Inflammatory macrophage treated with lipopolysaccharide for 1 hour (primary cell): ENCODE measurements at places on chromosomes 11 and 22.

- peak; percentile 21 for DNase-seq
Observed at GRCh38 chr11:76139314-76139713, 67.0 kb downstream of the WNT11 start.

GRCh38 chr22:24894998-24895397, 51.5 kb downstream of the LHFPL7 start:
- DNase-seq, result no peak

- DNase-seq, result peak; percentile 76
Observed at GRCh38 chr22:39283322-39284141, 35.9 kb downstream of the RPL3 start.

GRCh38 chr11:67665541-67666302, 8.7 kb downstream of the ALDH3B2 start:
- no peak for DNase-seq

- no peak for DNase-seq
Observed at GRCh38 chr22:47718337-47718736, 955.9 kb downstream of the TBC1D22A start.

DNA sequence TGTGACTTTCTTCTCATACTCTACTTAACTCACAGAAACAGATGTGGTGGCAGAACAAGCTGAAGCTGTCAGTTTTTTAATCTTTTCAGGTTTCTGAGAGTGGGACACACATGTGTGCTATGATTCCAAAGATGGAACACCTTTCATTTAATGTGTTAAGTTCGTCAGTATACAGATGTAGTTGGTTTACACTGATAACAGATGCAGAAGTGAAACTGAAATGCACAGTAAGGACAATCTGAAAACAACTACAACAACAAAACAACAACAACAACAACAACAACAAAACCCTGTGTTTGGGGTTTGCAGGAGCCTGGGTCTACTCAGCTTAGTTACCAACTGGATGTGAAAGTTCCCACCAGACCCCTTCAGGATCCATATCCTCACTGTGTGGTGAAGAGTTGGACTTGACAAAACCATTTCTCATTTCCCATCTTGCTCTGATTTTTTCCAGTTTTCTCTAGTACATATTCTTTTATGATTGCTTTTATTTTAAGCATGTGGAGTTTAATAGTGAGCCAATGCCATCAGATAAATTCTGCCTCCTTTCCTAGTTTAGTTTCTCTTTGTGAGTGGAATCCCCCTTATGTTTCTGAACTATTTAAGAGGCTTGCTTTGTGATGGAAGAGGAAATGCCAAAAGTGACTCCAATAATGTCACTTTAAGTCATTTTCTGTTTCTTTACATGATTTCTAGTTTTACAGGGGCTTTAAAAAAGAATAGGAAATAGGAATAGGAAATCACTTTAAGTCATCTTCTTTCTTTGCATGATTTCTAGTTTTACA, 47.8 kb downstream of the ARHGAP42 start:
- no peak for DNase-seq

DNA sequence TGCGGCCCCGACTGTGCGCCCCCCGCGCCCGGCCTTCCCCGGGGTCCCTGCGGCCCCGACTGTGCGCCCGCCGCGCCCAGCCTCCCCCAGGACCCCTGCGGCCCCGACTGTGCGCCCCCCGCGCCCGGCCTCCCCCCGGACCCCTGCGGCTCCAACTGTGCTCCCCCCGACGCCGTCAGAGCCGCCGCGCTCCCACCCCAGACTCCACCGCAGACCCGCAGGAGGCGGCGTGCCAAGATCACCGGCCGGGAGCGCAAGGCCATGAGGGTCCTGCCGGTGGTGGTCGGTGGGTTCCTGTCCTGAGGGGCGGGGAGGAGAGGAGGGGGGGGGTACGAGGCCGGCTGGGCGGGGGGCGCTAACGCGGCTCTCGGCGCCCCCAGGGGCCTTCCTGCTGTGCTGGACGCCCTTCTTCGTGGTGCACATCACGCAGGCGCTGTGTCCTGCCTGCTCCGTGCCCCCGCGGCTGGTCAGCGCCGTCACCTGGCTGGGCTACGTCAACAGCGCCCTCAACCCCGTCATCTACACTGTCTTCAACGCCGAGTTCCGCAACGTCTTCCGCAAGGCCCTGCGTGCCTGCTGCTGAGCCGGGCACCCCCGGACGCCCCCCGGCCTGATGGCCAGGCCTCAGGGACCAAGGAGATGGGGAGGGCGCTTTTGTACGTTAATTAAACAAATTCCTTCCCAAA, 3.1 kb downstream of the DRD4 start:
- DNase-seq, result no peak

- no peak for DNase-seq
Observed at GRCh38 chr11:769887-770641, 7.2 kb downstream of the GATD1 start.

DNA sequence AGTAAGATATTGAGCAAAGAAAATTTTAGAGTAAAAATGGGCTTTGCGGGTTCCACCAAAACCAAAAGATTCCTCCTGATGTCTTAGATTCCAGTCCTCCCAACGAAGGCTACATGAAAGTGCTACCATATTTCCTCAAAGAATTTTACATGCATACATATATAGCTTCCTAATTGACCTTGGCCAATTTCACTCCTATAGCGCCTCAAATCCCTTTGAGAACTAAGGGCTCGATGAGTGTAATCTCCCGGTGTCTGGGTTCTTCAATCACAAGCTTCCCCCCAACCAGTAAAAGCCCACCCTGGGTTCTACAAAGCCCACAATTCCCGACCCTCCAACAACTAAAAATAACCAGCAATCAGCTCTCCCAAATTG, 1.2 kb downstream of the SIK3 start:
- DNase-seq, result peak; percentile 12

- peak; percentile 44 for DNase-seq
Observed at GRCh38 chr11:45803971-45804760, 783 bp upstream of the SLC35C1 start.

GRCh38 chr11:77506857-77507256, 33.0 kb upstream of the PAK1 start:
- no peak for DNase-seq

GRCh38 chr11:66868726-66869566, 12.1 kb downstream of the LRFN4 start:
- peak; percentile 51 for DNase-seq

DNA sequence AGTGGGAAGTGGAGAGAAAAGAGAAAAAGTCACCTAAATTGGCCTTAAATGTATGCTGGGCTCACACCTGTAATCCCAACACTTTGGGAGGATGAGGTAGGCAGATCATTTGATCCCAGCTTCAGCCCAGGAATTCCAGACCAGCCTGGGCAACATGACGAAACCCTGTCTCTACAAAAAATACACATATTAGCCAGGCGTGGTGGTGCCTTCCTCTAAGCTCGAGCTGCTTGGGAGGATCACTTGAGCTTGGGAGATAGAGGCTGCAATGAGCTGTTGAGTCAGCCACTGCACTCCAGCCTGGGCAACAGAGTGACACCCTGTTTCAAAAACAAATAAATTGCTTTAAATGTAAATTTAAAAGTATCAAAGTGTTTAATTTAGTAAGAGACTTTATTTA, 3.9 kb downstream of the CBL start:
- no peak for DNase-seq

GRCh38 chr11:113103932-113104690, 142.9 kb downstream of the NCAM1 start:
- no peak for DNase-seq

DNA sequence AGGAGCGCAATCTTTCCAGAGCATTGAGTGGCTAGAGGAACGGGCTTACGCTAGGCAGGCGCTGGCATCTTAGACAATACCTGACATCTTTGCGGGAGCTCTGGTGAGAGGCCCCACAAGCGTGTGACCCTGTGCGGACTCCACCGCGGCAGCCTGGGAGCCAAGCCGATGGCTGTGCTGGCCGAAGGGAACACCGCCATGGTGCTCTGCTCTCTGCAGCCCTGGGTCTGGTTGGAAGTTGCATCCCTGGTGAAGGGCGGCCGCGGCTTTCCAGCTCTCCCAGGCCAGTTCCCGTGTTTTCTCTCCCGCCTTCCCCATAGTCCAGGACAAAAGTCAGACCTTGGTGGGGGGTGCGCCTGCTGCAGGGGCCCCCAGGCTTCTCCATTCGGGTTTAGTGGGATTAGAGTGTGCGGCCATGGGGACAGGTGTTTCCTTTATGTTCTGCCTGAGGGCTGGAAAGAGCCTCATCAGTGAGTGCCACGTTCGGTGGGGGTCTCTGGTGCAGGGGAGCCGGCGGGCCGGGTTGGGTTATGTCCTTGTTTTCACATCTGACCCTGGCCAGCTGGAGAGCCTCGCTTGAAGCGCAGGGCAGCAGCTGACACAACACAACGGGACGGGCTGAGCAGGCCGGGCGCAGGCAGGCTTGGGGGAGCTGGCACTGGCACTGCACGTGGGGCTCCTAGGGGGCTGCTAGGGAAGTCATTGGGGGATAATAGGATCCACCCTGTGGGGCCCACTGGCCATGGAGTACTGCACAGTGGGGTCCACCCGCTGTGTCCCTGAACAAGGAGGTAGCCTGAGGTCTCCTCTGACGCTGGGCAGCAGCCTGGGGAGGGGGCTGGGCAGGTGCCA, 94.8 kb downstream of the KCNQ1 start:
- no peak for DNase-seq

GRCh38 chr22:45407793-45408192, 5.6 kb downstream of the SMC1B start:
- DNase-seq, result no peak

DNA sequence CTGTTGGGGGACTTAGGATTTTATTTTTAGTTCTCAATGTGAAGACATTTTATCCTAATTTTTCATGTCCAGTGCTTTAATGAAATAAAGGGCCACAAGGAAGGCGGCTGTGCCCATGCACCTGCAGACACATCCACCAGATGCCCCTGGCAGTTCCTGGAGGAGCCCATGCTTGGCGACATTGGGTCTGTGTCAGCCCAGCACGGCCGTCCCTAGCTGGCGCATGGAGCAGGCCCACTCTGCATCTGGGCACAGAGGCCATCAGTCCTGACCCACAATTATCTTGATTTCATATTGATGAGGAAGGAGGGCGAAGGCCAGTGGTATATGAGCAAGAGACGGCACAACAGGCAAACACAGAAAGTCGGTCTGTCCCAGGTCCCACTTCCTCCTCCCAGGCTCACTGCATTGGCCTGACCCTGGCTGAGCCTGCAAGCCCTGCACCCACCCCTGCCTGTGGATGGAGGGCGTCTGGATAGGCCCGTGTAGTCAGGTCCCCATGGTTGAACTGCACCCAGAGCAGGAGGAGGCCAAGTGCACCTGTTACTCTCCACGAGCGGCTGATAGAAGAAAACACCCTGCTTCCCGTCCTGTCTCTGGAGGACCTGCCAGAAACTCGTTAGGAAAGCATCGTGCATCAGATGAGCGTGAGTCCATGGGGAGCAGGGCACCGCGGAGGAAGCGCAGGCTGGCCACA, 296.9 kb downstream of the BRD1 start:
- no peak for DNase-seq

DNA sequence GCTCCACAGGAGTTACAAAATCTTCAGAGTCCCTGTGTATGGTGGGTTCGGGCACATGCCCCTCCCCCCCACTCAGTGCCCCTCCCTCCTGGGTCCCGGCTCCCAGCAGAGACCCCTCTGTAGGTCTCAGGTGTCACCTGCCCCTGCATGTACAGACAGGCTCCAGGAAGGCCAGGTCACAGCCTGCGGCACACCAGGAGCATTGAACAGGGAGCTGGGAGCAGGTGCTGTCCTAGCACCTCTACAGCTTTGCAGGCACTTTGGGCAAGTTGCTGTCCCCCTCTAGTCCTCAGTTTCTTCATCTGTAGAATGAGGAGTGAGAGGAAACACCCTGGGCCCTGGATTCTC, 80.1 kb upstream of the RTL6 start:
- no peak for DNase-seq
